ENCODE measurements at places on chromosomes 2 and 18. TPM values are rescaled to one million over a fixed set of nuclear protein-coding genes. Genes with fewer than 3 reads are reported as not detected.

DARS1 gene
- total RNA-seq: 122 TPM

LYPD6 gene
- total RNA-seq: 3.0 TPM

CYBRD1 gene
- total RNA-seq: 5.4 TPM

POTEI gene
- 1.2 TPM for total RNA-seq

CYP27A1 gene
- 3.1 TPM for total RNA-seq

All from H9 (cell line).